ENCODE measurements at places on chromosomes 13 and 19. TPM values are rescaled to one million over a fixed set of nuclear protein-coding genes. Genes with fewer than 3 reads are reported as not detected.

Gene LSR
- total RNA-seq: 3.7 TPM

Gene COL4A2
- 841 TPM for total RNA-seq

DNA sequence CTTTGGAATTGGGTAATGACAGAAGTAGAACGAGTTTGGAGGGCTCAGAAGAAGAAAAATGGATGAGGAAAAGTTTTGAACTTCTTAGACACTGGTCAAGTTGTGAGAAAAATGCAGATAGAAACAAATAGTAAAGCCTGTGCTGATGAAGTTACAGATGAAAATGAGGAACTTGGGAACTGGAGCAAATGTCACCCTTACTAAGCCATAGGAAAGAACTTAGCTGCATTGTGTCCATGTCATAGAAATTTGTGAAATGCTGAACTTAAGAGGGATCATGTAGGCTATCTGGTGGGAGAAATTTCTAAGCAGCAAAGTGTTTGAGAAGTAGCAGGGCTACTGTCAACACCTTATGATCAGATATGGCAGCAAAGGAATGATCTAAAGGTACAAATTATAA is 289.2 kb upstream of the PCDH9 start:
- DNase-seq: no peak

DNA sequence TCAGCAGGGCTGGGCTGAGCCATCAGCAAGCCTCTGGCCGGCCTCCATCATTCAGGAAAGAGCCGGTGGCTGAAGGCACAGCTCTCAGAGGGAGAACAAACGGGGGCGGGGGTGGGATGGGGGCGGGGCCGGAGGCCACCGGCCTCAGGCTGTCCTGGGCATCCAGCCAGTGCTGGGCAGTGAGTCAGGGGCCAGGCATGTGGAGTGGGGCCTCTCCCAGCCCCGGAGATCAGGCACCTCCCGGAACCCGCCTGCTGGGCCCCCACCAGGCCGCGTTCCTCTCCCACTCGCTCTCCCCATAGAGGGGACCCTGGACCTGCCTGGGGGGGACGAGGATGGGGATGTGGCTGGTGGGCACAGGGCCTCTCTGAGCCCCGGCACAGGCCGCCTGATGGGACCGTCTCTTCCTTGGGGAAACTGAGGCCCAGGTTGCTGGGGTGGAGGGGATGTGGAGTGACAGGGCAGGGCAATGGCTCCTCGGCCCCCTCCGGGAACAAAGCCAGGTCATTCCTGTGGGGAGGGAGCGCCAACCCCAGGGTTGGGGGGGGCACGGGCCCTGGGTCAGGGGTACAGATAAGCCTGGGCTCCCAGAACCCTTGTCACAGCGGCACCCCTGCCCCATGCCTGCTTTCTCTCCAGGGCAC is 12.9 kb downstream of the SPC24 start:
- peak; percentile 81 for DNase-seq

DNA sequence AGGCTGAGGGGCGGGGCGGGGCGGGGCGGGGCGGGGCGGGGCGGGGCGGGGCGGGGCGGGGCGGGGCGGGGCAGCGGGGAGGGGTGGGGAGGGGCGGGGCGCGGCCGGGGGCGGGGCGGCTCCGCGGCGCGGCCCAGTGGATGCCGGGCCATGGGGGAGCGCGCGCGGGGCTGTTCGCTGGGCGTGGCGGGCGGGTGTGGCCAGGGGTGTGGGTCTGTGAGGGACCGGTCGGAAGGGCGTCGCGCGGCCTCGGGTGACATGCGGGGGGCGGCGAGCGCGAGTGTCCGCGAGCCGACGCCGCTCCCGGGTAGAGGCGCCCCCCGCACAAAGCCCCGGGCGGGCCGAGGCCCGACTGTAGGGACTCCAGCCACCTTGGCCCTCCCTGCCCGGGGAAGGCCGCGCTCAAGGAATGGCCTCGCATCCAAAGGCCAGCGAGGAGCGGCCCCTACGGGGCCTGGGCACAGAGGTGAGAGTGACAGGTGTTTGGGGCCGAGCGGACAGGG is at the start of gene ZFP28:
TSS of gene ZFP28 (plus strand) at position 188 of the 503 bp plus-strand sequence. CDS start at position 259, 71 bp downstream.
- DNase-seq: no peak

DNA sequence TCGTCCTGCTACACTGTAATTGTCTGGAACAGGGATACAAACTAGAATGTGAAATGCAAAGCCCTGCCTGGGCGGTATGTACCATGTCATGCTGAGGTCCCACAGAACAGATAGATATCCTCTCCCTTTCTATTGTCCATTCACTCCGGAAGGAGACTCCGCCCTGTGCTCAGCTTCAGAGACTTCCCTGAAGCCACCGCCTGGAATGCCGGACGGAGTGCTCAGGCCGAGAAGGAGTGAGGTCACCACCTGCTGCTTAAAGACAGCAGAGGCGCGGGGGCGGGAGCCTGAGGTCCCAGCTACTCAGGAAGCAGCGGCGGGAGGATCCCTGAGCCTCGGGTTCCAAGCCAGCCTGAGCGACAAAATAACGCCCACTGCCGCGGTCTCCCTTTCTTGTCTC is 890 bp upstream of the ZNF611 start:
- DNase-seq: peak; percentile 80

GRCh38 chr19:11673608-11674041 is 65.1 kb downstream of the ZNF823 start:
- peak; percentile 78 for DNase-seq

Gene SGCG
- total RNA-seq: not detected

DNA sequence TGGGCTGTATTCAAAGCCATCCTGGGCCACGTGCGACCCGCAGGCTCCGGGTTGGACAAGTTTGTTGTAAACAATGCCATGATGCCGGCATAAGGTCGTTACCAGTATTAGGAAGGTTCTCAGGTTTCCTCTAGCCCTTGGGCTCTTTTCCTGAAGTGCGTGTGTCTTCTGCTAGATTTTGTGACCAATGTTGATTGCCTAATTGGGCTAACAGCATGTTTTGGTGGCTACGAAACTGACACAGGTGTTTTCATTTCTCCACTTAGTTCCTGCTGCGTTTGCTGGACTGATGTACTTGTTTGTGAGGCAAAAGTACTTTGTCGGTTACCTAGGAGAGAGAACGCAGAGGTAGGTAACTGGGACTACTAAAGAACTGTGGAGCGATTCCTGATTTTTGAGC is 20.3 kb downstream of the ALOX5AP start:
- no peak for DNase-seq

GRCh38 chr13:53131361-53131760 is 102.7 kb downstream of the OLFM4 start:
- no peak for DNase-seq

Gene CGB7
- 2.0 TPM for total RNA-seq

Gene ZNF28
- total RNA-seq: 15.7 TPM

DNA sequence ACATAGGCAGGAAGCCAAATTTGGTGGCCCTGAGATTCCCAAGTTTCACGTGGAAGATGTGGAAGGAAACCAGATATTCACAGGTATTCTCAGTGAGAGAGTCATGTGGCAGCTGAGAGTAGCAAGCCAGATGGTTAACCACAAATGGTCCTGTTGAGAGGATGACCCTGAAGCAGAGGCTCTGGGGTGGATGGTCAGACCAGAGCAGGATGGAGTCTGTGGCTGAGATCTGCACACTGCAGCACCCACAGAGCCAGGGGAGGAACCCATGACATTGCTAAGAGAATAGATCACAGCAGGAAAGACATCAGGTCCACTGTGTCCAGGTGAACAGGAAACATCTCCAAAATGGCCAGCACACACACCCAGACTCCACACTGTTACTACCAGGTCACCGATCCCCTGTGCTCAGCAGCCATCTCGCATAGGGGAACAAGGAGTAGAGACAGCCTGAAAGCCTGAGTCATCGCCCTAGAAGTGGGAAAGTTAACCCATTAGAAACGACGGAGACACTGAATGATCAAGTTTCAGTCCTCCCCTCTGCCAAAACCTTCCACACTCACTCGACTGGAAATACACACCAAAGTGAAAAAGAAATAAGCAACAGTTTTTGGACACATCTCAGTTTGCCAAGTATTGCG is 160.0 kb downstream of the RBM26 start:
- DNase-seq: no peak

Gene SMAD9
- total RNA-seq: 7.5 TPM

Gene ZNF43
- 21.0 TPM for total RNA-seq

- no peak for DNase-seq
These were observed 8.8 kb downstream of the RINL start for GRCh38 chr19:38869160-38869835.

- no peak for DNase-seq
These were observed 459.2 kb downstream of the MYO16 start for GRCh38 chr13:109088624-109088917.

Gene ZNF709
- 3.0 TPM for total RNA-seq

DNA sequence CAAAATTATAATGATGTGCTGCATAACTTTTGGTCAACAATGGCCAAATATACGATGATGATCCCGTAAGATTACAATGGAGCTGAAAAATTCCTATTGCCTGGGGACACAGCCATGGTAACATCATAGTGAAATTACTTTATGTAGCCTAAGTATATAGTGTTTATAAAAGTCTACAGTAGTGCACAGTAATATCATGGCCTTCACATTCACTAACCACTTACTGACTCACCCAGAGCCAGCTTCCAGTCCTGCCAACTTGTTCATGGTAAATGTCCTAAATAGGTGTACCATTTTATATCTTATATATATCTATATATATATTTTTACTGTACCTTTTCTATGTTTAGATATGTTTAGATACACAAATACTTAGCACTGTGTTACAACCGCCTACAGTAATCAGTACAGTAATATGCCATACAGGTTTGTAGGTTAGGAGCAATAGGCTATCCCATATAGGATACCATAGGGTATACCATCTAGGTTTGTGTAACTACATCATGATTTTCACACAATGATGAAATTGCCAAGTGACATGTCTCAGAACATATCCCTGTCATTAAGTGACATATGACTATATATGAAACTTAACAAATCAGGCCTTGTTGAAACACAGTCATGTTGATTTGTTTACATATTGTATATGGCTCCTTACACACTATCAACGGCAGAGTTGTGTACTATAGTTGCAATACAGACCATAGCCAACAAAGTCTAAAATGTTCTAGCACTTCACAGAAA is 23.7 kb downstream of the DIS3 start:
- DNase-seq: no peak

DNA sequence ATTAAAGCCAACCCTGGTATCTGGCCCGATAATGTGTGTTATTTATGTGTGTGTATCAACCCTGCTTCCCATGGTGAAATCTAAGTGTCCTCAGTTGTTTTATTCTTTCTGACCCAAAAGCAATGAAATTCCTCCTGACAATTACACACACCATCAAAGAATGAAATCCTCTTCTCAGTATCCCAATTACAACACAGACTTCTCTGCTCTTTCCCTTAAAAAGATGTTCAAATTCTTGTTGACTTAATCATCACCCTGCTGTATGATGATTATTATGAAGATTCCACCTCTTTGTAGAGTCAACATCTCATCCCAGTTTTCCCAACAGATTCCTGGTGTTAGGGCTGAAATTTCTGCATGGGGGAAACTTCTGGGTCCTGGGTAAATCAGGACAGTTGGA is 8.9 kb upstream of the TRPC4 start:
- DNase-seq: no peak

Gene URAD
- 1.3 TPM for total RNA-seq

GRCh38 chr19:50333737-50334617 is 4.8 kb upstream of the KCNC3 start:
- peak; percentile 35 for DNase-seq
